Aorta (tissue), 5 donors: ENCODE measurements at places on chromosomes 3 and 15. TPM values are rescaled to one million over a fixed set of nuclear protein-coding genes. Genes with fewer than 3 reads are reported as not detected.

DNA sequence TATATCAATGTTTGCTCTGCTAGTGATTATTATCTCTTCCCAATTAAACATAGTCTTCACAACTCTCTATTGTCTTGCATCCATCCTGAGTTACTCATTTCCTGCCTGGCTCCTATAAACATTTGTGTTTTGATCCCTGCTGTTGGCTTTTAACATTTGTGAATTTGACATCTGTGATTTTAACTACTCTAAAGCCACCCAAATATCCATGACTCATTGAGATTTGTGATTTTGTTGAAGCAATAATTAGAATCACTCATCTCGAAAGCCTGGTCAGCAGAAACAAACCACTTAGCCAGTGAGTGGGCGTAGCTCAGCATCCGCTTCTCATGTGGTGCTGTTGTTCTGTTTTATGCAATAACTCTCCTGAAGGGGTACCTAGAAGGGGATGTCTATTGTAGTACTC lies 174.3 kb upstream of the ZBTB20 start:
- no peaks in the 10 kb centered on the region for H3K27me3 ChIP-seq
- H3K4me1 ChIP-seq = no peaks in the 10 kb centered on the region
- no peaks in the 10 kb centered on the region for H3K36me3 ChIP-seq

GRCh38 chr3:127461286-127461910 lies 129.1 kb downstream of the TPRA1 start:
- DNase-seq = no peak
- H3K36me3 ChIP-seq = no peaks in the 10 kb centered on the region
- no peaks in the 10 kb centered on the region for H3K27me3 ChIP-seq
- H3K4me3 ChIP-seq = no peak overlapping the region
- H3K27ac ChIP-seq = no peak overlapping the region

- peaks cover 6% of the 10 kb centered on the region for H3K36me3 ChIP-seq
- DNase-seq = no peak
- H3K27me3 ChIP-seq = no peaks in the 10 kb centered on the region
- no peaks in the 10 kb centered on the region for H3K4me1 ChIP-seq
- H3K4me3 ChIP-seq = no peak overlapping the region
- no peak overlapping the region for H3K27ac ChIP-seq
These were observed 49.2 kb downstream of the TM4SF4 start for GRCh38 chr3:149523512-149524299.

DNA sequence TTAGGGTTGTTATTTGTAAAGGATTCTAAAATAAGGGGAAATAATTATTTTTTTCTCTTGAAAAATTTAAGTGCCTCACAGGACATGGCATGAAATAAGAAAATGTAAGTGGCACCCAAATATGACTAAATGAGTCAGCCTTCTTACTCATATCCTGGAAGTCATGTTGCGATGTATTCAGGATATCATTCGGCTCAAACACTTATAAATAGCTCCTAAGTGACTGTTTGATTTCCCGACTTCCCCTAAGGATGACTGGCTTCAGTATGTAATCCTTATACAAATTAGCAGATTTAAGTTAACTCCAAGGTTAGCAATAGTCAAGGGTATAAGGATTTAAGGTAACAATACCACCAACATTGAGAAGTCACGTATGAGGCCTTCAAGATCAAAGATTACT lies 57.3 kb upstream of the OSTN start:
- H3K27ac ChIP-seq = no peak overlapping the region
- H3K4me1 ChIP-seq = no peaks in the 10 kb centered on the region
- no peak for DNase-seq
- no peak overlapping the region for H3K4me3 ChIP-seq
- no peaks in the 10 kb centered on the region for H3K27me3 ChIP-seq
- no peaks in the 10 kb centered on the region for H3K36me3 ChIP-seq

GRCh38 chr3:121852256-121852655 lies 17.2 kb downstream of the EAF2 start:
- no peak for DNase-seq
- H3K36me3 ChIP-seq = no peaks in the 10 kb centered on the region
- no peak overlapping the region for H3K27ac ChIP-seq
- H3K27me3 ChIP-seq = no peaks in the 10 kb centered on the region
- H3K4me3 ChIP-seq = no peak overlapping the region

GRCh38 chr3:44033123-44033522 lies 208.6 kb upstream of the TOPAZ1 start:
- H3K27ac ChIP-seq = no peak overlapping the region
- no peaks in the 10 kb centered on the region for H3K4me1 ChIP-seq

DNA sequence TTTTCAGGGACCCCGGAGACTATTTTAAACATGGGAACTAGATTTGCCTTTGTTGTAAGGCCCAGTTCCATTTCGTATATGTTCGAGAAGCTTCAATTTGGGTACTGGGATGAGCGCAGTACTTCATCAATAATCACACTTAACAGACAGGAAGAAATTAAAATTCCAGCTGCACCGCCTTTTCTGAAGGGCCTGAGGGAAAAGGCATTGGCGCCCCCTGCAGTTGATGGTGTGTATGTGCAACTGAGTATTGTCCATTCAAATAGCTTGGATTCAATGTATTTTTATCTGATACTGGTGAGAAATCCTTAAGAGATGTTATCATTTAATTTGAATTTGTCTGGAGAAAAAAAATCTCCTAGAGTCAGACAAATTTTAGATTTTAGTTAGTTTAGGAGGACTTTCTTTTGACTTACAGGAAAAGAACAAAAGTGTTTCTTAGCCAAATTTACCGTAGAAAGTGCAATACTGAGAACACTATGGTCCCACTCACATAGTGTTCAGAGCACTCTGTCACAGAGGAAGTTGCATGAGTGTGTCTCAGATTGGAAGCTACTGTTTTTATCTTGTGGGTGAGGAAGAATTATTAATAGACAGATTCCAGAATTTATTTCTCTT lies 5.4 kb upstream of the ALDH1A2 start:
- H3K36me3 ChIP-seq = no peaks in the 10 kb centered on the region
- no peaks in the 10 kb centered on the region for H3K4me1 ChIP-seq
- no peak overlapping the region for H3K27ac ChIP-seq

The MESP1 gene
- 1.2 TPM for total RNA-seq

The BNIP2 gene
- 90.5 TPM for total RNA-seq

The RTP1 gene
- total RNA-seq = 0.16 TPM

The PLA2G4D gene
- total RNA-seq = not detected
